ENCODE measurements at places on chromosomes 12 and 14. TPM values are rescaled to one million over a fixed set of nuclear protein-coding genes. Genes with fewer than 3 reads are reported as not detected.

MSI1 gene
- total RNA-seq: under 0.01 TPM

DNA sequence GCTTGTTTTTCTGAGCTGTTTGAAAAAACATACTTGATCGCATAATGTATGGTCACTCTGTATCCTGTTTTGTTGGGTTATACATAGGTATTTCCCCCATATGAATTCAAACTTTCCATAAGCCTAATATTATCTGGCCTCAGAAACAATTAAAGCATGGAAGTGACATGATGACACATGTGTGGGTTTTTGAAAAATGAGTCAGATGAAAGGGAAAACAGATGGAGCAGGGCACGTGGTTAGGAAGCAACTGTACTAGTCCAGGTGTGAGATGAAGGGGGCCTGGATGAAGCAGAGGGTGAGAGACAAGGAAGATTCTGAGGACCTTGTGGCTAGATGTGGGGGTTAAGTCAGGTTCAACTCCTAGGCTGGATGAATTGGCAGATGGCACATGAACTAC is 92.7 kb upstream of the DNM1L start:
- peak; percentile 72 for DNase-seq
- no peaks in the 10 kb centered on the region for H3K27me3 ChIP-seq
- H3K27ac ChIP-seq: no peak overlapping the region
- no peaks in the 10 kb centered on the region for H3K4me1 ChIP-seq

- H3K4me3 ChIP-seq: no peak overlapping the region
- DNase-seq: peak; percentile 83
- H3K27me3 ChIP-seq: no peaks in the 10 kb centered on the region
- H3K27ac ChIP-seq: no peak overlapping the region
Observed at GRCh38 chr14:71720978-71721624, 211.1 kb upstream of the RGS6 start.

KRT78 gene
- not detected for total RNA-seq

DNA sequence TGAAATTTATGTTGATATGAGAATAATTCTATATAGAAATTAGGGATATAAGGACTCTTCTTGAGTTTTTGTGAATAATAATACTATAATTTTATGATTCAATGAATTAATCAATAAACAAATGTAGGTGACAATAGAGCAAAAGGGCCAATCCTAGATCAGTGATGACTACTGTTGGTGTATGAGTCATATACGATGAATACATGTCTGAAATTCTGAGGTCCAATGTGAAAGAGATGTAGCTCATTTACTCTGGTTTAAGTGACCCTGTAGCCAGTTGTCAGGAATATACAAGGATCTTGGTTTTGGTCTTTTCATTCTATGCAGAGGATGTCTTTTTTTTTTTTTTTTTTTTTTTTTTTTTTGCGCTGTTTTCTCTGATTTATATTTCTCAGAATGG is 72.1 kb upstream of the RTL1 start:
- H3K27me3 ChIP-seq: no peaks in the 10 kb centered on the region
- no peaks in the 10 kb centered on the region for H3K4me1 ChIP-seq
- peak; percentile 68 for DNase-seq
- no peak overlapping the region for H3K4me3 ChIP-seq
- H3K36me3 ChIP-seq: peaks cover 3% of the 10 kb centered on the region

DNA sequence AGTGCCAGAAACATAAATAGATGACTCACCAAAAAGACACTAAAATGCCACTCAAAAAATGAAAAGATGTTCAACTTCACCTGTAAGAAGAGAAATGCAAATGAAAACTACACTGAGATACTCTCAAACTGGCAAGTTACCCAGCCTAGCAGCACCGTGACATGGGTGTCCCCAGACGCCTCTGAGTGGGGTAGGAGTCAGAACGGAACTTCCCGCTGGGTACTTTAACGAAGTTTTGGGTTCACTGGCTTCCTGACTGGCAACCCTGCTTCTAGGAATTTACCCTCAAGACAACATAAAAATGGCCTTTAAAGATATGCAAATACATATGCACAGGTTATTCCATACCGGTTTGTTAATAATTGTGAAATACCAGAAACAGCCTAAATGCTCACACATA is 52.6 kb downstream of the RIMBP2 start:
- no peak overlapping the region for H3K4me3 ChIP-seq
- H3K27ac ChIP-seq: no peak overlapping the region
- H3K4me1 ChIP-seq: no peaks in the 10 kb centered on the region

PLEKHG7 gene
- total RNA-seq: not detected

DNA sequence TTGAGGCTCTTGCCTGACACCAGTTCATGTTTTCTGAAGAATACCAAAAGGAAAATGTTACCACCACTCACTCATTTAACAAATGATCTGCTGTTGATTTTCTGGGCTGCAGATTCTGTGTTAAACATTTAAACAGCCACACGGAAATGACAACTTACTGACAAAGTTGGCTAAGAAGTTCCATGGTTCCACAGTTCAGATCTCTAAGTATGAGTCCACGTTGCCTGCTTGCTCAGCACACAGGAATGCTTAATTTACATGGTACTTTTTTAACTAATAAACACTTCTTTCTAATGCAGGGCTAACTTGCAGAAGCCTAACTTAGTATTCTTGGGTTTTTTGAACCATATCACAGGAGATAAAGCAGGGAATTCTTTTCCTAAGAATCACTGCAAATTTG is 34.7 kb downstream of the PTGER2 start:
- peak overlapping the region; percentile 71 for H3K27ac ChIP-seq
- H3K4me3 ChIP-seq: no peak overlapping the region
- peak; percentile 87 for DNase-seq
- no peaks in the 10 kb centered on the region for H3K27me3 ChIP-seq
- peaks cover 21% of the 10 kb centered on the region for H3K4me1 ChIP-seq
- no peaks in the 10 kb centered on the region for H3K36me3 ChIP-seq

ZNF26 gene
- 9.4 TPM for total RNA-seq

- DNase-seq: no peak
- H3K4me3 ChIP-seq: no peak overlapping the region
- no peaks in the 10 kb centered on the region for H3K36me3 ChIP-seq
- H3K27me3 ChIP-seq: no peaks in the 10 kb centered on the region
Observed at GRCh38 chr14:105878125-105878524, 351.7 kb downstream of the TMEM121 start.
